ENCODE measurements at places on chromosomes 12 and 14. TPM values are rescaled to one million over a fixed set of nuclear protein-coding genes. Genes with fewer than 3 reads are reported as not detected.

GRCh38 chr12:95877622-95878021 is 18.9 kb downstream of the SNRPF start:
- no peak overlapping the region for H3K27ac ChIP-seq
- no peak overlapping the region for H3K4me3 ChIP-seq
- DNase-seq: no peak

DNA sequence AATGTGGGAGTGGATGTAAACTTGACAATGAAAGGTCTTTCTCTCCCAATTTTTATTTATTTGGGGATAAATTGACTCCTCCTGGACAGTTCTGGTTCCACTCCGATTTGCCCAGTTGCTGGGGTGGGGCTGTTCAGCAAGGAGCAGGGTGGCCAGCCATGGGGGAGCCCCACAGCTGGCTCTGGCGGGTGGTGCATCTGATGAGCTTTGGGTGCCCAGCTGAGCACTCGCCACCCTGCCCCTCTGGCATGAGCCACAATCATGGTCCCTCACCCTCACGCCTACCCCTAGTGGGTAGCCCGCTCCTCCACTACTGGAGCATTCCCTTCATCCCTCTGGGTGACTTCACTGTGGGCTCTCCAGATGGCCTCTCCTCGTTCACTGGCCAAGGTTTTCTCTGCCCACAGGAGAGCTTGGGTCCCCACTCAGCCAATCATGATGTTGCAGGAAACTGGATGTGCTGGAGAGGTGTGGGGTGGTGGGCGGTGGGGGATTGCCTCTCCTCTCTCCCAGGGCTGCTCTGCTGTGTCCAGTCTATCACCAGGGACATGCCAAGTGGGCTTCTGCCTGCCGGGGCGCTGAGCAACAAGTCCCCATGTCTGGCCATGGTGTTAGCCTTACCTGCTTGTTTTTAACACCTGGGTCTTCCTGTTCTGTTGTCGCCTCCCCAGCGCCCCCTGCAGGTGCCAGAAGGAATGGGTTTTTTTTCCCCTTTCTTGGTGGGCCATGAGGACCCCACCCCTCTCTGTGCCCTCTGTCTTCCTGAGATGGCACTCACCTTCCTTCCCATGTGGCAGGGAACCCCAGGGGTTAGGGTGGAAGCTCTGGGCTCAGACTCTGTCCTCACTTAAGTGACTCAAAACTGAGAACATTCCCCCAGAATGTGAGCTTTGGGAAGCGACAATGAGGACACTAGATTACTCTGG is 3.4 kb downstream of the CYP46A1 start:
- DNase-seq: no peak
- no peaks in the 10 kb centered on the region for H3K27me3 ChIP-seq
- H3K36me3 ChIP-seq: no peaks in the 10 kb centered on the region
- H3K27ac ChIP-seq: no peak overlapping the region
- no peak overlapping the region for H3K4me3 ChIP-seq
- peaks cover 4% of the 10 kb centered on the region for H3K4me1 ChIP-seq

DNA sequence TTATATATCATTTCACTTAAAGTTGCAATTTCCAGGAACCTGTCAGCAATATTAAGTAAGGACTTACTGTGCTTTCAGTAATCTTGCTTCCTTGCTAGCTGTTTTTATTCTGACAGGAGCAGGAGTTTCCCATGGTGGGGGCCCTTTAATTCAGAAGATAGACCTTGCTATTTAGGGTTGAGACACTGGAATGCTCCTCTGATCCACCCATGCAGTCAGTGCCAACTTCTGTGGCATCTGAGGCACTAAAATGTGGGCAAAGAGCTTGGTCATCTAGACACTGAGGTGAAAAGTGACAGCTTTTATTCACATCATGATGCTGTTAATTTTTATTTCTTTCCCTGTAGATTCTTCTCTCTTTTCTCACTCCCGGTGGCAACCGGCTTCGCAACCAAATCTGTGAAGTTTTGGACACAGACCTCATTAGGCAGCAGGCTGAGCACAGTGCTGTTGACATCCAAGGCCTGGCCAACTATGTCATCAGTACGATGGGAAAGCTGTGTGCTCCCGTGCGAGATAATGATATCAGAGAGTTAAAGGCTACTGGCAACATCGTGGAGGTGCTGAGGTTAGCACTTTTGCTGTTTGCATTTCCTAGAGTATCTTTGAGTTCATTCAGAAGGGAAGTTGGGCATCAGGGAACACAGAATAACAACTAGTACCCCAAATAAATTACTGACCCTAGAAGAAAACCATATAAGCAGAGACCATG is 18.8 kb downstream of the TCP11L2 start:
- no peak for DNase-seq
- H3K4me1 ChIP-seq: no peaks in the 10 kb centered on the region
- no peaks in the 10 kb centered on the region for H3K27me3 ChIP-seq
- H3K4me3 ChIP-seq: no peak overlapping the region

DNA sequence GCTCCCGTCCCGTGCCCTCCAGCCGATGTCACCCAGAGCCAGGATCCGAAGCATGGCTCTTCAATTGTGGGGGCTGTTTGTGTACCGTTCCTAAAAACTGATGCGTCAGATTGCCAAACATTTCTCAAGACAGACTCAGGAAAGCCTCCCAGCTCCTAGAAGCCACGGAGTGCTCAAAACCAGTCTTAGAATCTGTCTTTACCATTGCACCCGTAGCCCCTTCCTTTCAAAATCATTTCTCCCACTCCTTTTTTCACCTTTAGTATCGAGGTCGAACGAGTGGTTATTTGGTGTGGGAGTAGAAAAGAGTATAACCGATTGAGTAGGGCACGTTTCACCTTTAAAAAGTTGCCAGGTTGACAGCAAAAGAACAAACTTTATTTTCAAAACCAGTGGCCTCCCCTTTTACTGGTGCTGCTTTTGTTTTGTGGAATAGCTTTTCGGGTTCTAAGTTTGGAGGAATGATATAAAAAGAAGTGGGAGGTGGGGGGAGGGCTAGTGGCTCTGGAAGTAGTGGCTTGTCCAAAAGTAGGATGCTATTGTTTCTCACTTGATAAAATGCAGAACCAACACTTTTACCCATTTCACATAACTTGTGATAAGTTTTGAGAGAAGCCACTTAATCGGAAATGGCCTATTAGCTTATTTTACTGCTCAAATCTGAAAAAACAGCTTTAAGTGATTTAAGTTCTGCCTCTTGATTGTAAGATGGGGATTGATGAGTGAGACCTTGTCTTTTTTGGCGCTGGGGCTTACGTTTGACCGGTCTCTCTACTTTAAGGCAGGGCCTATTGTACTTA is 803 bp downstream of the STK38L start:
- H3K27ac ChIP-seq: peak overlapping the region; percentile 85
- H3K27me3 ChIP-seq: no peaks in the 10 kb centered on the region
- H3K36me3 ChIP-seq: no peaks in the 10 kb centered on the region
- peaks cover 15% of the 10 kb centered on the region for H3K4me1 ChIP-seq
- DNase-seq: no peak

DNA sequence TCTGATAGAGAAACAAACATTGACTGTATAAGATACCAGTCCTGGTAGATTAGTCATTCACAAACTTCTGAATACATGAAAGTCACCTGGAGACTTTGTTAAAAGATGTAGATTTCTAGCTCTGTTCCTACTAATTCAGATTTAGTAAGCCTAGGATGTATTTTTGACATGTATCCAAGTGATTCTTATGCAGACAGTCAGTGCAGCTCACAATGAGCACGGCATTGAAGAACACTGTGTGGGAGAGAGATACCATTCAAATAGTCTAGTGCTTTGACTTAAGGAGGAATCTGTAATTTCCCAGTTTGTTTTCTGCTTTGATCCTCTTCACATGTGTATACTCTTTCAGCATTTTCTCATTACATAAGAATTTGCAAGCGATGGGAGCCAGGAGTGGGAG is 68.7 kb upstream of the STXBP6 start:
- H3K4me3 ChIP-seq: no peak overlapping the region
- no peak overlapping the region for H3K27ac ChIP-seq
- H3K27me3 ChIP-seq: no peaks in the 10 kb centered on the region
- no peaks in the 10 kb centered on the region for H3K36me3 ChIP-seq

DNA sequence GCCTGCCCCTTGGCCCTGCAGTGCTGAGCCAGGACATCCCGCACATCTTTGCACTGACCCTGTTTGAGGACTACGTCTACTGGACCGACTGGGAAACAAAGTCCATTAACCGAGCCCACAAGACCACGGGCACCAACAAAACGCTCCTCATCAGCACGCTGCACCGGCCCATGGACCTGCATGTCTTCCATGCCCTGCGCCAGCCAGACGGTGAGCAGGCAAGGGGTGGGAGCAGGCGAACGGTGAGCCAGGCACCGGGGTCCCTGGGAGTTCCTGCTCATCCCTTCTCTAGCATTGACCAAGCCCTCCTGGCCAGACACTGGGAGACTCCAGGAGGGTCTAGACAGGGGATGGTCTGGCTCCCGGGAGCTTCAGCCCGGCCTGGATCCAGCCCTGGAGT is 17.4 kb upstream of the NXPH4 start:
- no peaks in the 10 kb centered on the region for H3K27me3 ChIP-seq
- H3K27ac ChIP-seq: no peak overlapping the region
- H3K4me1 ChIP-seq: no peaks in the 10 kb centered on the region
- no peak overlapping the region for H3K4me3 ChIP-seq
- H3K36me3 ChIP-seq: peaks cover 98% of the 10 kb centered on the region

GRCh38 chr12:49089821-49090773 is 4.5 kb downstream of the DHH start:
- peak overlapping the region; percentile 7 for H3K4me3 ChIP-seq
- no peak for DNase-seq
- no peaks in the 10 kb centered on the region for H3K27me3 ChIP-seq
- H3K36me3 ChIP-seq: no peaks in the 10 kb centered on the region
- H3K4me1 ChIP-seq: no peaks in the 10 kb centered on the region
- H3K27ac ChIP-seq: no peak overlapping the region

GRCh38 chr12:124653169-124653931 is 85.9 kb upstream of the NCOR2 start:
- no peaks in the 10 kb centered on the region for H3K27me3 ChIP-seq
- DNase-seq: no peak
- no peaks in the 10 kb centered on the region for H3K36me3 ChIP-seq
- H3K4me3 ChIP-seq: no peak overlapping the region

- no peak within 1 kb of the TSS for H3K27ac ChIP-seq
- H3K27me3 ChIP-seq: no peaks in the 10 kb centered on the region
- no peak for DNase-seq
- H3K4me1 ChIP-seq: no peaks in the 10 kb centered on the region
- H3K36me3 ChIP-seq: no peaks in the 10 kb centered on the region
These were observed at the start of gene DHH for GRCh38 chr12:49094160-49094974. DHH (minus strand) TSS chr12:49094801; CDS start chr12:49094512, 289 bp downstream.

- no peaks in the 10 kb centered on the region for H3K27me3 ChIP-seq
- H3K27ac ChIP-seq: no peak overlapping the region
- H3K4me1 ChIP-seq: no peaks in the 10 kb centered on the region
- no peaks in the 10 kb centered on the region for H3K36me3 ChIP-seq
These were observed 77.1 kb downstream of the RASSF9 start for GRCh38 chr12:85759091-85759490.

DNA sequence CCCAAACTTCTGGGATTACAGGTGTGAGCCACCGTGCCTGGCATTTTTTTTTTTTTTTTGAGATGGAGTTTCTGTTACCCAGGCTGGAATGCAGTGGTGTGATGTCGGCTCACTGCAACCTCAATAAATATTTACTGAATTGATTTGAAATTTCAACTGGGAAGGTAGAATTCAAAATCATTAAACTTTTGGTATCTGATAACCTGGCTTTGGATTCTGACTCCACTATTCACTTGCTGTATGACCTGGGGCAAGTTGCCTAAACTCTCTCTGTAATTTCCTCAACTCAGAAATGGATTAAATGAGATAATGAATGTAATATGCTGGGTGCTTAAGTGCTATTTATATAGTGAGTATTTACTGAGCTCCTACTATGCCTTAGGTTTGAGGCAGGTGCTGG is 8.7 kb upstream of the METAP2 start:
- H3K4me3 ChIP-seq: no peak overlapping the region
- no peaks in the 10 kb centered on the region for H3K27me3 ChIP-seq
- H3K4me1 ChIP-seq: no peaks in the 10 kb centered on the region
- no peak for DNase-seq

Gene CLEC2A
- not detected for total RNA-seq

Gene SYT10
- 0.19 TPM for total RNA-seq

Gene RPL10L
- total RNA-seq: not detected

Gene GDF3
- total RNA-seq: not detected

All from right lobe of liver (tissue), 6 donors.